Stimulated activated CD4-positive, alpha-beta T cell treated with anti-CD3 and anti-CD28 coated beads, TNF-alpha, amount 100 ng/mL, for 1 hour (primary cell): ENCODE measurements at places on chromosomes 12 and 14.

DNA sequence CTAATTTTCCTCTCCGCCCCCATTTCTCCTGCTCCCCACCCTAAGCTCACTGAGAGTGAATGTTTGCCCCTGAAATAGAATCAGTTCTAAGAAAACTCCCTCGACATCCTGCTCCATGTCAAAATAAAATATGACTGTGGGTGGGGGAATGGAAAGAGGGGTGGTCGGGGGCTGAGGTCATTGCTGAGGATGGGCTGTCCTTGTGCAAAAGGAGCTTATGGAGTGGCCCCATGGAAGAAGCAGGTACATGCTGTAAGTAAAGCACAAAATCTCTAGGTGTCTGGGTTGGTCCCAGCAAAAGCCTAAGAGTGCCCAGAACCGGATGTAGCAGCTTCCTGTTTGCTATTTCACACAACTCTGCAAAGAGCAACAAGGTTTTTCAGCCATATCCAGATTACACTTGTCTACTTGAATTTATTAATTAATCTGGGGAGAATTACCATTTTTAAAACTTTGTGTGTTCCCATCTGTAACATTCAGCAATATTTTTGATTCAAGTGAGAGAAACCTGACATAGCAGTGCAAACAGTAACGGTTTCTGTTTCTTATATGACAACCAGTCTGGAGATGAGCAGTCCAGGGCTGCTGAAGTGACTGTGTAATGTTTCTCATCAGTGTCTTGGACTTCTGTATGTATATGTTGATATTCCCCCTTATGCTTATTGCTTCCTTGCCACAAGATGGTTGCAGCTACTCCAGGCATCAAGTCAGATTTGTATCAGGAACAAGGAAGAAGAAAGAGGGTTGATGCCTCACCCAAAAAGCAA is 40.4 kb upstream of the GZMB start:
- DNase-seq, result no peak

DNA sequence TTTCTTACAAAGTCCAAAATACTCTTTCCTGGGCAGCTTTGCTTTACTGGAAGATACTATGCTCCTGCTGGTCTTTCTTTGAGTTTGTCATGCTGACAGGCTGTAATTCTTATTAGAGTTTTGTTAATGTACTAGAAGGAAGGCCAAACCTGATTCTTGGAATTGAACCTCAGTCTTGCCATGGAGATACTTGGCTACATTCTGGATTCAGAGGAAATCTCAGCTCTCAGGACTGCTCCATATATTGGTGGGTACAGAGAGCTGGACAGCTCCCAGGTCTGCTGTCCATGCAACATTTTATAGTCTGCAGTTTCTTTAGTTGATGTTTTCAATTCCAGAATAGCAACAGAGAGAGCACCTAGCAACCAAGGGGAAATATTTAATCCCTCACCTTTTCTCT is 363.1 kb upstream of the STXBP6 start:
- no peak for DNase-seq

- DNase-seq, result no peak
These were observed 16.3 kb upstream of the EGLN3 start for GRCh38 chr14:33967138-33967537.

DNA sequence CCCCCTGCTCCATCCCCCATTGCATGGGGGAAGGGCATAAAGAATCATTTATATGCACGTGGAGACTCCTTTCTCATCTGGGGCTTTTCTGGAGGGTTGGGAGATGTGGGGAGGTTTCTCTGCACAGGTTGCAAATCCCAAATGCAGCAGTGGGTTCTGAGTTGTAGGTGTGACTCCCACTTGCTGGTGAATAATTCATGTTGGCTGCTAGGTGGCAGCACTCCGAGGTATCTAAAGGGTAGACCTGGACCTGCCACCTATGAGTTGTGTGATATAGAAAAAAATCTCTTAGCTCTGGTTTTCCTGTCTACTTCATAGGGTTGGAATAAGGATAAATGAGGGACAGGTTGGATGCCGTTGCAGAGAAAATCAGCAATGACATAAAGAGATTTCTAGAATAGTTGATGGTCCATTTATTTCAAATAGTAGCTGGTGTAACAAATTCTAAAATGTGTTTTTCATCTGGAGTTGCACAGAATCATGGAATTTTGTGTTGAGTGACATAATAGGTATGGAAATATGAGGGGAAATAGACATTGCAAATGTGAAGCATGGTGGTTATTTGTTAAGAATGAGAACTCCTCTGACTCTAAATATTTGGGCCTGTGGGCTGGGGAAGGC is 4.6 kb downstream of the MARCHF9 start:
- no peak for DNase-seq

DNA sequence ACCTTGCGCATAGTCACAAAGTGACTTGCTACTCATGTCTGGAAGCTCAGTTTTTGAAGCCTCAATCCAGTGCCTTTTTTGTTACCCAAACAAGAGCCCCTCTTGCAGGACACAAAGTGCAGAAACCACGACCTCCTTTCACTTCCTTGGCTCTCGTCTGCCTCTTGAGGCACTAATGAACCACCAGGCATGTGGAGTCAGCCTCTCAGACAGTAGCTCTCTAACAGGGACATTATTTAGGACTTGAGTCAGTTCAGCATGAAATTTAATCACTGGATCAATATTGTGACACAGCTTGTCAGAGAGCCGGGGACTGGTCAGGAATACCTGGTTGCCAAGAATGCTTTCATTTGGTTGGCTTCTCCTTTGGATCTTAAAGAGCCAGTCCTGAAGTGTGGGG is 46.7 kb downstream of the HSPB8 start:
- DNase-seq, result no peak

DNA sequence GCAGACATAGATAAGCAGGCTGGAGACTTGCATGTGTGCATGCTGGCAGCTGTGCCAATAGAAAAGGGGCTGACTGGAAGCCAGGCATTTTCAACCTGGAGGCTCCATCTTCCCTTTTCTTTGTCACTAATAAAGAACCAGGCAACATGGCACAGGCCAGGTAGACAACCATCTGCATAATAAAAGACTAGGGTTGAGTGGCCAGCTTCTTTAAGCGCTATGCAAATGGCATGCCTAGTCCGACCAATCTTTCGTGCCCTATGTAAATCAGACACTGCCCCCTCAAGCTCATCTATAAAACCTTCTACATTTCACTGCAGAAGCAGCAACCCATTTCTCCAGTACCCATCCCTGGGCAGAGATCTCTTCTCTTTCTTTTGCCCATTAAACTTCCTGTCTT is 4.6 kb upstream of the KLRC1 start:
- DNase-seq, result no peak

DNA sequence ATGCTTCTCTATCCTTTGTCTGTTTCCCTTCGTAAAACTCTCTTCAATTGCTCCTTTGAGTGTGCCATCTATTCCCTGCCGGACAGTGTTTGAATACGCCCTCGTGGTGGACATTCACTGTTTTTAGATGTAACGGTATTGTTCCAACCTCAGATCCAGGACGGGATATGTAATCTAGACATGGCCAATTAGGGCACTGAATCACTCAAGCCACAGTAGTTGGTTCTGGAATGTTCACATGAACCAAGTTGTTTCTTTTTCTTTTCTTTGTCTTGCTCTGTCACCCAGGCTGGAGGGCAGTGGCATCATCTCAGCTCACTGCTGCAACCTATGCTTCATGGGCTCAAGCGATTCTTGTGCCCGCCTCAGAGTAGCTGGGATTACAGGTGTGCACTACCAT is 204.2 kb upstream of the PLXNC1 start:
- no peak for DNase-seq

DNA sequence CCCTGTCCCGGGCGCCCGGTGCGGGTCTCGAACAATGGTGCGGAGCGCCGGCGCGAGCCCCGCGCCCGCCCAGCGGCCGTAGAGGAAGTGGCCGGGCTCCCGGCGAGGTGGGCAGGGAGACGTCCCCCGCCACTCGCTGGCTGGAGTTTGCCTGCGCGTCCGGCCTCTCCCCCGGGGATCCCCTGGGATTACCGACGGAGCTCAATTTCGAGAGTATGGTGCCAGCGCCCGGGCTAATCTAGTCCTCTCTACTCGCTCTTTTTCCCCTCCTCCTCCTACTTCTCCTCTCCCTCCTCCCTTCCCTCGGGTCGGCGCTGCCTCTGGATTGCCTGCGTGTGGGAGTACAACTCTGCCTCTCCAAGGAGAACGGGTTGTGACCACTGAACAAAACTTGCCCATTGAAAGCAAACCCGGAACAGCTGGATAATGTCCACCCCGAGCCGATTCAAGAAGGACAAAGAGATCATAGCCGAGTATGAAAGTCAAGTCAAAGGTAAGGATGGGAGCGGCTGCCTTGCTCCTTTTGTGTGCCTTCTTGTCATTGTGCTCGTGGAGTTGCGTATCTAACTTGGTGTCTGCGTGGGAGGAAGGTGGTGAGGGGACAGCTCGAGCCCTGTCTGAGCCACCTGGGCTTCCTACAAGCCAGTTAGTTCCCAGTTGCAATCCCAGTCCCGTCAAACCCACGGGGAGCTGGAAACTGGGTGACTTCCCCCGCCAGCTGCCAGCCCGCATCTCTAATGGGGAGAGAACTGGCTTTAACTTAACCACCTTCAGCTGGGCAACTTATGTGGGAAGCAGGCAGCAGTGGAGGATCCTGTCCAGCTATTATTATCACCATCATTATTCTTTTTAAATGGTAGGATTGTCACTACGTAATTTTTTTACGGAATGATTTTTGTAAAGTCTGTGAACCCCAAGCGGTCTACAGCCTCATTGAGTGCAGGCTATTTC is at the start of gene SRGAP1:
Gene SRGAP1, plus strand, starts transcription at position 310 of the 951 bp plus-strand sequence. Its CDS starts 117 bp downstream, at position 427.
- peak; percentile 5 for DNase-seq

DNA sequence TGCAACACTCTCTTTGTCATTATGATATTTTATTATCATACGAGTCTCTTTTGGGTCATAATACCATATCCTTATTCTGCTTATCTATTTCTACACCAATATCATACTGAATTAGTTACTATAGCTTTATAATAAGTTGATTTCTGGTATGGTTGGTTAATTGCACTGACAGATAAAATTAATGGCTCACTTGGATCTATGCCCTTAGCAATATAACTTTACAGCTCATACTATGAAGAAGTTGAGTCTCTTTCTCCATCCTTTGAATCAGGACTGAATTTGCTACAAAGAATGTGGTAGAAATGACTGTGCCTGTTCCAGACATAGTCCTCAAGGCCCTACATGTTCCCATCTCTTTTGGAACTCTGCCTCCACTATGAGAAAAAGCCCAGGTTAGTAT is 139.7 kb upstream of the DYRK2 start:
- DNase-seq, result no peak

DNA sequence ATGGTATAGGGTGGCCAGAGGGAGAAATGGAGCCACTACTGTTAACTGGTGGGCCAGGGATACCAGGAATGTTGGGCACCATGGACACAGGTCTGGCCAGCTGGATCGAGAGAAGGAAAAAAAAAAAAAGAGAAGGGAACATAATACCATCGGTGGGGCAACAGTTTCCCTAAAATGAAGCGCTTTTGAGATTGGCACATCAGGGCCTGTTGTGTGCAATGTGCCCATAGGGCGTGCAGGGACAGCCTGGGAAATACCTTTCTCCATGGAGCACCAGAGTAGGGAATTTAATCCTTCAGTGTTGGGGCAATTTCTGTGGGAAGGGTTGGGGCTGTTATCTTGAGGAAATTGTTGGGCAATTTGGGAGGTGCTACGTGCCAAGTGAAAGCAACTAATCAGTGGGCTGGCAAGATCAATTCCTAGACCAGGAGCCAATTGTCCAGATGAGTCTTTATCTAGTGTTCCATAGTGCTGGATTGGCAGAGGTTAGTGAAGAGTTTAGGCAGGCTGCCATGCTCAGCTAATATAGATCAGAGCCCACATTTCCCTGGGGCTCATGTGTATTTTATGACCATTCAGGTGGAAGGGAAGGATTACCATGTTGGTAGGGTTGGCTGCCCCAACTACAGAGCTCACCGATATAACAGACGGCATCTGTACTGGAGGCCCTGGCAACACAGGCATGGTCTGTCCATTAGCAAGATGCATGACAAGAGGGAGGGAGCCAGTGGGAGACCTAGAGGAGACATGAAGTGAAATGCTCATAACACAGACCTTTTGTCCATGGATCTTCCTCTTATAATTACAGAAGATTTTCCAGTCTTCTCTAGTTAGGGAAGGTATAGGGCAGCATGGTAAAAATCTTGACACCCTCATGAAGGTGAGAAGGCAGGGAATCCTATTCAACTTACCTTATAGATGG is 25.5 kb upstream of the NPFF start:
- no peak for DNase-seq

- no peak for DNase-seq
These were observed 186.8 kb downstream of the FUT8 start for GRCh38 chr14:65599375-65599774.

DNA sequence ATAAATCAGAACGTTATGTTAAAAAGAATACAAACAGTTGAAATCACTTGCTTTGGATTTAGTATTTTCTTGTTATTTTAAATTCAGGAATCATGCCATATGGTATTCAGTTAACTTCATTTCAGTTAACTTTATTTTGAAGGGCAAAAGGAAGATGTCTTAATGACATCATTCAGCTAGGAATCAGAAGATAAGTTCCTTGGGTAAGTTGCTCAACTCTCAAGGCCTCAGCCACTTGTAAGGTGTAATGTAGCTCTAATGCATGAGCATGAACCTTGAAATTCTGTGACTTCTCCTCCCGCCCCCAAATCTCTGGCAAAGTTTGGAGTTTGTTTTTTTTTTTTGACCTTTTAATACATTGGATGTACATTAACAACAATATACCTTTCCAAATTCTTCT is 42.6 kb downstream of the FRS2 start:
- DNase-seq, result no peak

- no peak for DNase-seq
These were observed 41.1 kb downstream of the ATXN2 start for GRCh38 chr12:111558107-111558376.

- DNase-seq, result no peak
These were observed 368.1 kb upstream of the FOXG1 start for GRCh38 chr14:28398506-28398905.

DNA sequence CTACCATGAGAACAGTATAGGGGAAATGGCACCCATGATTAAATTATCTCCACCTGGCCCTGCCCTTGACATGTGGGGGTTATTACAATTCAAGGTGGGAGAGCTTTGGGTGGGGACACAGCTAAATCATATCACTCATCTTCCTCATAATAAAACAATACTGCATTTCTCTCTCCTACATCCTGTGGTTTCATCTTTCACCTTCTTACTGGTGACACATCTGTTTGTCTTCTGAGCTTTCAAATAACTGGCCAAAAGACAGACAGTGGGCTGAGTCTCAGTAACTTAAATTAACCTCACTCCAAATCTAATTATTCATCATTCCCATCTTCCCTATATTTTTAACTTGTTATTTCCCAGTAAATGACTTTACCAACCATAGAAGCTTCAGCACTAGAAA is 729.7 kb upstream of the USP15 start:
- DNase-seq, result no peak
